ENCODE measurements at places on chromosomes 6 and 20. TPM values are rescaled to one million over a fixed set of nuclear protein-coding genes. Genes with fewer than 3 reads are reported as not detected.

The SCUBE3 gene
- total RNA-seq, result under 0.01 TPM

The HLA-DMA gene
- total RNA-seq, result 12.1 TPM

GRCh38 chr6:5084360-5084780 lies 771 bp upstream of the PPP1R3G start:
- DNase-seq, result no peak

DNA sequence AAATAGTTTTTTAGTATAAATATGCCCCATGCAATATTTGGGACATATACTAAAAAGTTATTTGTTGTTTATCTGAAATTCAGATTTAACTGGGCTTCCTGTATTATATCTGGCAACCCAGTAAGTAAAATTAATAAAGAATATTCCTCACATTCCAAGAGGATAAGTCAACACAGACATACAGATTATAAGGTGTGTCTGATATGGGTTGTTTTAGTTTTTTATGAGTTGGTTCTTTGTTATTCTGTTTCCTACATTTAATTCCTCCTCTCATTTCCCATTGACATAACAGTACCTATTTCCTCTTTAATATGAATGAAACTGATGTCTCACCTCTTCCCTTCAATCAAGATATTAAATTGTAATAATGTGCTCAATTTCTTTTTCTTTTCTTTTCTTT lies 1.7 kb upstream of the PLA2G7 start:
- no peak for DNase-seq

- no peak for DNase-seq
These were observed 119.7 kb downstream of the PSMB1 start for GRCh38 chr6:170433163-170434116.

DNA sequence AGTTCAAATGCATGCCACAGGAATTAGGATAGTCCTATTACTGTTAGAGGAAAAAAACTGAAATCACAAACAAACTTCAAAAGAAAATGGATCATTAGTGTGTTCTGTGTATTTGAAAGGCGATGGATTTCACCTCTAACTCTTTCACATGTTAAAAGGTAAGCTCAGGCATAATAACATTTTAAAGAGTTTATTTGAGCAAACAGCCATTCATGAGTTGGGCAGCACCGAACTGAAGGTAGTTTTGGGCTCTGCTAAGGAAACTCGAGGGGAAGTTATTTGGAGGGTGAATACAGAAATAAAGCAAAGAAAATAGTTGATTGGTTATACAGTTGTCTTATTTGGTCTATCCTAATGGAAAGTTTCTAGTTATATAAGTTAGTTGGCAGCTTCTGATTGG lies 546.5 kb upstream of the POU3F2 start:
- no peak for DNase-seq
